ENCODE measurements at places on chromosomes 4 and X.
A peak's percentile ranks its signal among the peaks of the same experiment; 100 is the strongest.

DNA sequence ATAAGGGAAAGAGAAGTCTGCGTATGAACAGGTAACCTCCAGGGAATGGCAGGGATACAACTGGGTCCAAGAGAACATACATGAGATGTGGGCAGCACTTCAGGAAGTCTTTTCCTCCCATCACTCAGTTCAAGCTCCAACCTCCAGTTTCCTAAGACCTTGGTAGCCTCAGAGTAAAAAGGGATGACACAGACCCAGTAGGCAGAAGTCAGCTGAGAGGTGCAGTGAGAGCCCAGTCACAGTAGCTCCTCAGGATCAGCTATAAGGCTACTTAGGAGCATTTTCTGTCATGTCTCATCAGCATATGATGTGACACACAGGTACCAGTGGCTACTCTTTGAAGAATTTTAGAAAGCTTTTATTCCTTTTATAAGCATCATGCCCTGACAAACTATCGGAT, 12.5 kb upstream of the STS start:
- DNase-seq = no peak

DNA sequence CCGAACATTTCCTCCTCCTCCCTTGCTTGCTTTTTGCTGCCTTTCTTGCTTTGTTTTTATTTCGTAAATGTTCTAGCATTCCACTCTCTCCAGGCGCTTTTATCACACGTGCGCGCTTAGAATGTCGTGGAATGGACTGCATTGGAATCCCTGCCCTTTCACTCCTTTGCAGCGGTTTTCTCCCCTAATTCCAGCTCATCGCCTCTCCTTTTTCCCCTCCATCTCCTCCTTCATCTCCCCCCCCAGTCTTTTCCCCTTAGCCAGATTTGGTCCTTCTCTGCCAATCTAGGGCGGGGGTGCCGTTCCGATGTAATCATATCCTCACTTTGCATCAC, 579 bp downstream of the OGT start:
- DNase-seq = no peak

GRCh38 chrX:68375803-68376202, 57.5 kb downstream of the OPHN1 start:
- DNase-seq = no peak

GRCh38 chr4:89158884-89159503, 47.7 kb downstream of the TIGD2 start:
- peak; percentile 35 for DNase-seq

GRCh38 chr4:52915191-52915590, 53.1 kb downstream of the RASL11B start:
- DNase-seq = no peak

GRCh38 chrX:100874325-100874724, at the start of gene NOX1:
Gene NOX1, minus strand, starts transcription at chrX:100874359. Its CDS starts 220 bp downstream, at chrX:100874139.
- DNase-seq = no peak

DNA sequence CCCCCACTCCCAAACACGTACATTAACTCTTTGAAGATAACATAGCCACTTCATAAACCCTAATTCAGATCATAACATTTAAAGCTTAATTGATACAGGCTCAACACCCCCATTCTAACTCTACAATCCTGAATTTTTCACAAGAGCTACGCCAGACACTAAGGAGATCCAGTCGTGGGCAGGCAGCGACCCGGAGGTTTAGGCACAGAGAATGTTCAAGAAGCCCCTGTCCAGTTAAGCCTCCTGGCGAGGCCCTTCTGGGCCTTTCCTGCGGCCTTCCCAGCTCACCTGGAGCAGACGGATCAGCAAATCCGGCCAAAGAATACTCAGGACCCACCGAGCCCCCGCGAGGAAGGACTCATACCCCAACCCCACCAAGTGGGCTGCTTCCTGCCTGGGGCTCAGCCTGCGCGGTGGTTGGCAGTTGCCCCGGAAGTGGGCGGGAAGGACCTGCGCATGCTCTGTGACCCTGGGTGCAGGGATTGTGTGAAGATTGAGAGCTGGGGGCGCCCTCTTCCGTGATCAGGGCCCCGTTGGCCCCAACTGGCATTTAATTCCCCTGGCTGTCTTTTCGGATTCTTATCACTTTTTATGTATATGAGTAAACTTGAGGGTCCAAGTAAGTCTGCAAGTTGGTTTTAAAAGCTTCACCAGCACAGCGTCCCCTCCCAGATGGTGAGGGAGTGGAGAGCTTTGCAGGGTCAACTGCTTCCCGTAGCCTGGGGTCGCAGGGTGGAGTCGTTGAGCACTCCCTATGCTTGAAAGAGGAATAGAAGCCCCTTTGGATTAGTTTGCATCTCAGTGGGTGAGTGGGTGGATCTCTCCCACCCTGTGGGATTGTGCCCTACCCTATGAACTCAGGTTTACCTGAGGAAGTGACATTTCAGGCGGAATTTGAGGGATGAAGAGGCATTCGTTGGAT, at the start of gene TRIM61:
Gene TRIM61, minus strand, starts transcription at position 415 of the 922 bp plus-strand sequence. CDS start 7,655 bp downstream, outside the sequence.
- DNase-seq = peak; percentile 17

GRCh38 chr4:99504804-99505502, 5.9 kb upstream of the C4orf17 start:
- no peak for DNase-seq

GRCh38 chrX:81280148-81280547, 78.2 kb downstream of the SH3BGRL start:
- no peak for DNase-seq

DNA sequence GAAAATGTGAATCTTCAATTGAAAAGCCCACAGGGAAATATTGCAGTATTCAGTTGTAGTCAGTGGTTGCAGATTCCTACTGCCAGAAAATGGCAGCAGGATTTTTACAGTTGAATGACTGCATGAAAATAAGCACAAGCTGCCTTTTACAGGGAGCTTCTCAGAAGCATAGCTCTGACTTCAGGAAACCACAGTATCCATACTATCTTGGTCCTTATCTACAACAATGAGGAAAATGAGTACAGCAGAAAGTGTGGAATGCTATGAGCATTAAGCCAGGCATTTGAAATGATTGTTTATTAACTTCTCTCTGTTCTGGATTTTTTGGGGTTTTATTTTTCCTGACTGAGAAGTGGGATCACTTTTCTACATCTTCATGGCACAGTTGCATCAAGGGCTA, 34.6 kb upstream of the PRRG1 start:
- peak; percentile 3 for DNase-seq

DNA sequence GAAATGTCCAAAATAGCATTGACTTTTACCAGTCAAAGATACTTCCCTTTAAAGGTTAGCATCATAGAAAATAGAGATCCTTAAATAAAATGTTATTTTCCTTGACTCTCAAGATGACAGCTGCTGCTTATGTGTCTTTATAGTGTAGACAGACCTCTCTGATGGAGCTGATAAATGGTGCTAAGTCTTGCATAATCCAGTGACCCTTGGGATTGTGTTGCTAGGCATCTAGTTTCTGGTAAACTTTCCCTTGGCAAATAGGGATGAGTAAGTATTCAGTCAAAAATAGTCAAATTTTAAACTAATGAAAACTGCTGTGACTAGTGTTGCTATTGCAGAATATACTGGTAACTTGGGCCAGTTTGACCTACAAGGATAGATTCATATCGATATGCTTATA, 53.6 kb downstream of the MBNL3 start:
- DNase-seq = no peak

DNA sequence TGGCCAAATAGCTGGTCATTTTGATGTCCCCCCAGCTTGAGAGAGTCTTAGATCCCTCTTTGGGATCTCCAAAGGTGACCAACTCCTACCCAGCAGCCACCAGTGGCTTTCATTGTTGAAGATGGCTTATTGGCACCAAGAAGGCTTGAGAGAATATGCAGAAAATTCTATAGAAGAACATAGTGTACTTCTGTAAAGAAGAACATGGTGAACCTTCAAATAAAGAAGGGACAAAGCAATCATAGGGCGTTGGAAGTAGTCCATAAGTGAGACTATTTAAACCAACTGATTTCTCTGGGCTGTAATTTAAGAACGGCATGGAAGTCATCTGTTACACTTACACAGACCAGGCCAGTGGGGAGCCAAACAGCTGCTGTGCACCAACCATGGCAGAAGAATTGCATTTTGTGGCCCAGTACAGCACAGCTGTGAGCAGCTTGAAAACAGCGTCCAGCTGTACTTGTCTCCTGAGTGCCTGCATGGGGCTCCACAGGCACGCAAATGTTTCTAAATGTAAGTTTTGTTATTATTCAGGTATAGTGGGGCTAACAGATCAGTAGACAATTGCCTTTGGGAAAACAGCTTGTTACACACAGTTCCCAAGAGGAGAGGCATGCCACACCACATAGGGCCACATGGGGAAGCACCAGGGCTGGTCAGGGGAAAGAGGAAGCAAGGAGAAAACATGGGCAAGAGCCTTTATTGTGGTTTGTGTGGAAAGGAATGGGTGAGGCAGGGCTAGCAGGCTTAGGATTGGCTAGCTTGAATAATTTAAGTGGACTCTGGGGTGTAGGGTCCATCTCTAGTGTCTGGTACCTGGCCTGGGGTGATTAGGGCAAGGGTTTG, 125.0 kb downstream of the ARHGAP6 start:
- DNase-seq = no peak

- no peak for DNase-seq
Observed at GRCh38 chr4:142961866-142962265, 115.8 kb upstream of the INPP4B start.

DNA sequence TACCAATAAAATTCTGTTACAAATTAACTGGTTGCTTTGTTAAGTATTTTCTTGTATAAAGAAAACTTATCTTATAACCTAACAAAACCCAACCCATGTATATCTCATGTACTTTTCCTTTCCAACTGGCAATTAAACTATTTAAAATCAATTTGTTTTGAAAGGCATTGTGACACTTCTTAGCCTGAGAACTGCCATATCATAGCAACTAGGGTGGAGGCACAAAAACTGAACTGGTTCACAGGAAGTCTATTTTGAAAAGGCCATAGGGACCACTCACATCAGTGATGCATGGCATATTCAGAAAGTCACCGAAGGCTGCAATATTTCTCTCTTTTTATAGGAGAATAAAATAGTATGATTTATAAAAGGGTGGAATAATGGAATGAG, 40.5 kb upstream of the ARSJ start:
- no peak for DNase-seq

DNA sequence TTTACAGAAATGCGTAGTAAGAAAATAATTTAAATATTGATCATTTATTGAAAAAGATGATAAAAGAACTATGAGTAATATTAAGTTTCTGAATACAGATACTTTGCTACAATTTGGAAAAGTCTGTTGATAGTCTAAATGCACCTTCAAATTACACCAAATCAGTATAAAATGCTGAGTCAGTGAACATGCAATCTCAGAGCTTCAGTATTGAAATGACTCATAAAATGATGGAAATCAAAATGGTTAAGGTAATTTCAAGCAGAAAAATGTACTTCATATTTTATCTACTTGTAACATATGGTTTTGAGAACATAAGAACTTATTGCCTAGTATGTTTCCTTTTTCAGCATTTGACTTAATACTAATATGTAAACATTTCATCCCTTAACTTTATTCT, 448.2 kb downstream of the PCDH10 start:
- no peak for DNase-seq

- DNase-seq = no peak
Observed at GRCh38 chrX:46687619-46688018, 71.3 kb downstream of the SLC9A7 start.

DNA sequence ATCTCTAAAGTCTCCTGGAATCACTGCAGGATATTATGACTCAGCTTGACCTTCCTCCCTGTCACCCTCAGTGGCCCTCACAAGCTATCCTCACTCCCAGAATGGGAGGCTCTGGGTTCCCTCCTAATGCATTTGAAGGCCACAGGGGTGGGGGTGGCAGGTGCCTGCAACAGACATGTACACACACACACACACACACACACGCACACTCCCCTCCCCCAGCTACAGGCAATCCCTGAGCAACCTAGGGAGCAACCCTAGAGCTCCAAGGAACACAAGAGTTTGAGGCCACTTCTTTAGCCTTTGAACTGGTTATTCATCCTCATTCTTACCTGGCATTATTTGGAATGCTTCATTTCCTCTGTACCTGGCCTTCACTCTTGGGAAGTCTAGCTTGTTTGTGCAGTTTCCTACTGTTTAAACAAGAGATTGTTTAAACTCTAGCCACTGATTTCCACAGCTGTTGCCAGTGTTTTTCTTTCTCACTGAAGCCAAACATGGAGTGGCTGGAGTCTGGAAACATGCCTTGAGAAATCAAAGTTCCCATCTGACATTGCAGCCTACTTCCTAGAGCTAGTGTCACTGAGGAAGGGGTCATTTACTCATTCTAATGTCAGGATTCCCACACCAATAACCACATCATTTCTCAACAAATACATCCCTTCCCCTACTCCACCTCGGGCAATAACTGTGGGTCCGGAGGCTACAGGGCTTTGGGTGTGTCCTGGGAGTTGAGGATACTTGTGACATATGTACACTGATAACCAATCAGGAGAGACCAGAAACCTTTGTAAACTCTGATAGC, 37.7 kb downstream of the MAOA start:
- DNase-seq = no peak

GRCh38 chr4:154487145-154487544, 4.5 kb downstream of the DCHS2 start:
- no peak for DNase-seq

DNA sequence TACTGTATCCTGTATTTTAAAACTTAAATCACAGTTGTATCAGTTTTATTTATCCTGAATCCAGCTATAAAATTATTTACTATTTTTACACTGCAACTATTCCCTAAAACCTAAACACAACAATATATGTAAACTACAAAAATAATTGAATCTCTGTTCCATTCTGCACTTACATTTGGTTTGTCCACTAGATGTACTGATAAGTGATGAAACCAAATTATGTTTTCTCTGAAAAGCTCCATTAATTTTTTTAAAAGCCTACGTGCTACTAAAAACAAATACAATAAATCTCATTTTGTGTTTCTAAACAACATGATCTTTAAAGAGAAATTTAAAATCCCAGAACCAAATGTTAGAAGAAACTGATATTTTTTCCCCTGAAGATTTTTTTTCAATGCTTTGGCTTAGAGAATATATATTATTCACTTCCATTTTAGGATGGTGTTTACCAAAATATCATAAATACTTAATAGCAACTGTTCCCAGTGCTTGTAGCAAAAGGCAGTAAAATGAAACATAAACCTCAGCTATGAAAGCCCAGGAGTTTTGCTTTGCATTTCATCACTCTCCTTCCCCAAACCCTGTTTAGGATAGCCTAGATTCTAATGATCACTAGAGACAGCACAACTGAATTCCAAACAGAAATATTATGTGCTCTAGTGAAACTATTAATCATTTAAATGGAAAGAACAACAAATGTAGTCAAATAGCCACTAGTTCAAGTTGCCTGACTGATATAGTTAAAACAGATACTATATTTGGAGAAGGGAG, 19.7 kb downstream of the ANTXR2 start:
- DNase-seq = no peak

- no peak for DNase-seq
Observed at GRCh38 chr4:3079694-3080123, 5.2 kb downstream of the HTT start.

- DNase-seq = no peak
Observed at GRCh38 chr4:141352331-141352730, 131.6 kb downstream of the ZNF330 start.

Data from AG08396 (cell line).